ENCODE measurements at places on chromosomes 12 and 14. TPM values are rescaled to one million over a fixed set of nuclear protein-coding genes. Genes with fewer than 3 reads are reported as not detected.

Gene RFX4
- not detected for total RNA-seq

Gene OR4M1
- total RNA-seq: not detected

Gene SLC24A4
- total RNA-seq: 0.27 TPM

Gene CLEC4D
- not detected for total RNA-seq

Gene CHGA
- not detected for total RNA-seq

Gene ZNF10
- 5.2 TPM for total RNA-seq

Gene CDK2
- total RNA-seq: 7.9 TPM

Gene DNAJC22
- total RNA-seq: 0.16 TPM

Gene BCAT1
- total RNA-seq: 5.1 TPM

Gene RFLNA
- total RNA-seq: 0.16 TPM

Gene SH2B3
- 42.8 TPM for total RNA-seq

Gene SLC10A1
- not detected for total RNA-seq

Gene ZCCHC8
- total RNA-seq: 8.0 TPM

Gene LRRC10
- total RNA-seq: 40.5 TPM

Gene BCL11B
- total RNA-seq: 0.08 TPM

Gene GNG2
- 10.3 TPM for total RNA-seq

Gene GLT1D1
- total RNA-seq: 0.30 TPM

Gene SERPINA12
- total RNA-seq: not detected

Gene FOXA1
- total RNA-seq: not detected

Gene ETFBKMT
- total RNA-seq: 7.0 TPM

Gene RDH16
- total RNA-seq: 0.24 TPM

Gene PROX2
- total RNA-seq: not detected

Gene HOXC5
- total RNA-seq: not detected

Gene IL25
- total RNA-seq: not detected

Gene KERA
- total RNA-seq: not detected

Gene ACSS3
- 25.8 TPM for total RNA-seq

Gene RPL10L
- not detected for total RNA-seq

Gene ALDH6A1
- total RNA-seq: 56.9 TPM

Gene ESPL1
- 0.81 TPM for total RNA-seq

Gene CCDC177
- total RNA-seq: not detected

Gene COCH
- total RNA-seq: 0.51 TPM

Gene LYZ
- 39.9 TPM for total RNA-seq

Gene FGF23
- total RNA-seq: not detected

Gene PLA2G1B
- not detected for total RNA-seq

Gene MDGA2
- total RNA-seq: not detected

Gene RERGL
- 1.2 TPM for total RNA-seq

Gene CACNA2D4
- 1.0 TPM for total RNA-seq

Gene LUM
- total RNA-seq: 34.6 TPM

Gene ABCD2
- 9.2 TPM for total RNA-seq

Gene ZC2HC1C
- total RNA-seq: 11.3 TPM

Gene VDR
- 0.11 TPM for total RNA-seq

Gene CCDC60
- not detected for total RNA-seq

Gene ENDOU
- total RNA-seq: 0.11 TPM

Gene GALNT9
- not detected for total RNA-seq

Gene KRT83
- not detected for total RNA-seq

Data from Right ventricle myocardium superior (tissue), 1 donor.